ENCODE measurements at places on chromosomes 6 and 20. TPM values are rescaled to one million over a fixed set of nuclear protein-coding genes. Genes with fewer than 3 reads are reported as not detected.

The CLPSL1 gene
- total RNA-seq, result not detected

- no peaks in the 10 kb centered on the region for H3K27me3 ChIP-seq
These were observed 774 bp upstream of the SFT2D1 start for GRCh38 chr6:166343150-166343487.

DNA sequence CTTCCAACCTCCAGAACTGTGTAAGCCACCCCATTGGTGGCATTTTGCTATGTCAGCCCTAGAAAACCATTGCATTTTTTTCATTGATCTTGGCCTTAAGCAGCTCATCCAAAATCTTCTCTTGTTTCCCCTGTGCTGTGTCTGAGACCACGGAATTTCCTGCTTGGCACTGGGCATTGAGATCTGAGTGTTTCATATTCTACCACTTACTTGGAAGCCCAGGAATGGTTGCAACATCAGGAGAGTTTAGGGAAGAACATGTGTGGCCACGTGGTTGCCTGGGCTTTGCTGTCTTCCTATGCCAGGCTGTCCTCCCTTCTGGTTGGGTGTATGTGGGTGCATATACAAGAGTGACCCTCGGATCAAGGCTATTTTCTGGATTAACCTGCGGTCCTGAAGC, 139.3 kb upstream of the PMEPA1 start:
- no peaks in the 10 kb centered on the region for H3K4me1 ChIP-seq
- DNase-seq, result no peak
- no peaks in the 10 kb centered on the region for H3K36me3 ChIP-seq
- H3K27ac ChIP-seq, result no peak overlapping the region
- H3K4me3 ChIP-seq, result no peak overlapping the region

DNA sequence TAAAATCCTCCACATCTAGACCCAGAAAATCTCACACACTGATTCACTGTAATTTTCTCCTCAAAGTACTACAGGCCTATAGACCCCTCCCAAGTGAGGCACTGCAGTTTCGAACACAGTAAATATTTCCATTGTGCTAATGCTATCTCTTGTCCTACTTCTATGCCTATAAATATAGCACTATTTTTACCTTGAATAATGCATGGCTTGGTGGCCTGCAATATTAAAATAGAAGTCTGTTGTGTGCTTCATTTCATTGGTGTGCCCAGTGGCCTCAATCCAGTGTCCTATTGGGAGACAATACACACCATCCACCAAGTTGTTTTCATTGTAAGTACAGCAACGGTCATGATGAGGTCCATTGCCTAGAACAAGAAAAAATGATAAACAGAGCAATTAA, 49.4 kb downstream of the EPM2A start:
- peaks cover 26% of the 10 kb centered on the region for H3K36me3 ChIP-seq
- H3K4me1 ChIP-seq, result peaks cover 19% of the 10 kb centered on the region
- H3K4me3 ChIP-seq, result no peak overlapping the region
- no peaks in the 10 kb centered on the region for H3K27me3 ChIP-seq
- no peak for DNase-seq
- H3K27ac ChIP-seq, result no peak overlapping the region

DNA sequence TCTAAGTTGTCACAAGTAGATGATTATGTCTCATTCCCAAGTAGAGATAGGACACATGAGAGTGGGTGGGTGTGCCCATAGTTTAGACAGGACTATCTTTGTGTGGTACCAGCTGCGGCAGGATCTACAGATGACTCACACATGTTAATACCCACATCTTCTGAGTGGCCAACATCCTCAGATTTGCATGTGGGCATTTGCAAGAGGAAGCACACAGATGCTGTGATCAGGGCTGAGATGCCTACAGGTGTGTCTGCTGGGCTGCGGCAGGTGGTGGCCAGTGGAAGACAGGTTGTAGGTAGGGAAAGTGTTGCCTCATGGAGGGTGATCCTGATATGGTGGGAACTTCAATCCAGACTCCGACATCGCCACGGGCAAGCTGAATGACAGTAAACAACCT, 50.8 kb downstream of the UTRN start:
- H3K36me3 ChIP-seq, result no peaks in the 10 kb centered on the region
- no peak overlapping the region for H3K27ac ChIP-seq
- H3K4me1 ChIP-seq, result peaks cover 77% of the 10 kb centered on the region
- H3K27me3 ChIP-seq, result no peaks in the 10 kb centered on the region
- no peak overlapping the region for H3K4me3 ChIP-seq

The CBFA2T2 gene
- total RNA-seq, result 10.7 TPM

DNA sequence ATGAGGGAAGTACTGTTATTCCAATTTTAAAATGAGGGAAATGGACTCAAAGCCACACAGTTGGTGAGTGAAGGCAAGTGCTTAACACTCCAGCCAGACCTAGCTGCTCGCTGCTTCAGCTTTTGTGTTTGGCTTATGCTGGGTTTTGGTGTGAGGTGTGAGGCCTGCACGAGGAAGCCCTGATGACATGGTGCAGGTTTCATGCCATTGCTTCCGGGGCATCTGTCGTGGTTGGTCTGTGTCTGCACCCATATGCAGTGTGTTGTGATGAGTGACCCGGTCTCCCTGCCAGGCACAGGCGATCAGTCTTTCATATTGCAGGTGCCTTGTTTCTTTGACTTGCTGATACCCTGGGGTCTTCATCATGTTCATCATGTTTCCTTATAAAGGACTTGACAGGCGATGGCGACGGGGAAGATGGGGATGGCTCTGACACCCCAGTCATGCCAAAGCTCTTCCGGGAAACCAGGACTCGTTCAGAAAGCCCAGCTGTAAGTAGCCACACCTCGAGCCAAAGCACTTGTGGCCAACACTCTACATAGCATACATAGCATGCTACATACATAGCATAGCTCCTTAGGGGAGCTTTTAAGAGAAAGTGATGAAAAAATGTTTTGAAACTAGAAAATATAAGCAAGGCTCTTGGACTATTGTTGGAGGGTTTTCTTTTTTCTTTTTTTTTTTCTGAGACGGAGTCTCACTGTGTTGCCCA, 22.3 kb downstream of the DNMT3B start:
- H3K27ac ChIP-seq, result no peak overlapping the region
- H3K4me3 ChIP-seq, result no peak overlapping the region
- H3K36me3 ChIP-seq, result peaks cover 3% of the 10 kb centered on the region
- H3K27me3 ChIP-seq, result no peaks in the 10 kb centered on the region

GRCh38 chr6:127585123-127585522, 8.1 kb downstream of the C6orf58 start:
- no peak overlapping the region for H3K27ac ChIP-seq
- H3K36me3 ChIP-seq, result no peaks in the 10 kb centered on the region
- H3K27me3 ChIP-seq, result no peaks in the 10 kb centered on the region
- H3K4me1 ChIP-seq, result no peaks in the 10 kb centered on the region
- H3K4me3 ChIP-seq, result no peak overlapping the region
- no peak for DNase-seq

- no peak overlapping the region for H3K4me3 ChIP-seq
- H3K27me3 ChIP-seq, result no peaks in the 10 kb centered on the region
- H3K36me3 ChIP-seq, result no peaks in the 10 kb centered on the region
- DNase-seq, result no peak
These were observed 44.0 kb upstream of the ZBTB24 start for GRCh38 chr6:109526905-109527628.

The KCNQ2 gene
- 2.3 TPM for total RNA-seq

The APCDD1L gene
- 0.91 TPM for total RNA-seq

GRCh38 chr6:148761527-148762011, 14.7 kb downstream of the UST start:
- no peaks in the 10 kb centered on the region for H3K27me3 ChIP-seq
- H3K4me3 ChIP-seq, result peak overlapping the region; percentile 47
- H3K27ac ChIP-seq, result peak overlapping the region; percentile 57

DNA sequence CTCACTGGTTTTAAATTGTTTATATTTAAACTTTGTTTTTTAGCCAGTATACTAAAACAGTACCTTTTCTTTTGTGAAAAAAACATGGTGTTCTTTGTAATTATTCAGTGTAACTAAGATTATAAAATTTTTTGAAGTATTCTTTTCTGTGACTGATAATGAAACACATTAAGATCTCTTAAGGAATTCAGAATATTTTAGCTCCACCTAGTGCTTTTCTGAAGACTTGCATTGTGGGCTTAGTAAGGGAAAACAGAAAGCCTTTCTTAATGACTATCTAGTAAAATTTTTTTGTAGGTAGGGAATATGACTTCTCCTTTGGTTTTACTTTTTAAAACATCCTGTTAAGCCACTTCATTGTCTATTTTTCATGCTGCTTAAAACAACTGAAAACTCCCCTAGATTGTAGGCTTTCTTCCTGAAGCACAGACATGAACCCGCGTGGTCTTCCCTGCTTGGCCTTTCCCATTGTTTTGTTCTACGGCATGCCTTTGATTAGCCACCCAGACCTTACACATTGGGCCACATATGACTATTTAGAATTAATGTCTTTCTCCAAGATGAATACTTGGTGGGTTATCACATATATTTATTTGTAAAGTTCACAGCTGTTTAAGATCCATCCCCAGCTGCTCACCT, 72.1 kb downstream of the AFDN start:
- H3K27ac ChIP-seq, result no peak overlapping the region
- DNase-seq, result no peak
- peaks cover 27% of the 10 kb centered on the region for H3K36me3 ChIP-seq
- no peak overlapping the region for H3K4me3 ChIP-seq

DNA sequence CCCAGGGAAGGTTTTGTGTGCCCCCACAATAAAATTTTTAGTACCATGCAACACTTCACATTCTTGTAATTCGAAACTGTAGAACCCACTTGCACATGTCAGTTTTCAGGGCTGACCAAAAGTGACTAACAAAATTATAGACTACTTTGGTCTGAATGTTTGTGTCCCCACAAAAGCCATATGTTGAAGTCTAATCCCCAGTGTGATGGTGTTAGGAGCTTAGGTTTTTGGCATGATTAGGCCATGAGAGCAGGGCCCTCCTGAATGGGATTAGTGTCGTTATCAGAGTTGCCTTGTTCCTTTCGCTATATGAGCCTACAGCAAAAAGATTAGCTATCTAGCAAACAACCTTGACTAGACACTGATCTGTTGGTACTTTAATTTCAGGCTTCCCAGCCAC, 49.0 kb upstream of the TENT5A start:
- no peaks in the 10 kb centered on the region for H3K27me3 ChIP-seq
- H3K4me1 ChIP-seq, result no peaks in the 10 kb centered on the region
- DNase-seq, result no peak

GRCh38 chr20:23928353-23928752, 48.8 kb upstream of the CST5 start:
- H3K36me3 ChIP-seq, result no peaks in the 10 kb centered on the region
- H3K27me3 ChIP-seq, result peaks cover 31% of the 10 kb centered on the region
- no peak overlapping the region for H3K4me3 ChIP-seq
- H3K27ac ChIP-seq, result no peak overlapping the region
- no peaks in the 10 kb centered on the region for H3K4me1 ChIP-seq
- no peak for DNase-seq

DNA sequence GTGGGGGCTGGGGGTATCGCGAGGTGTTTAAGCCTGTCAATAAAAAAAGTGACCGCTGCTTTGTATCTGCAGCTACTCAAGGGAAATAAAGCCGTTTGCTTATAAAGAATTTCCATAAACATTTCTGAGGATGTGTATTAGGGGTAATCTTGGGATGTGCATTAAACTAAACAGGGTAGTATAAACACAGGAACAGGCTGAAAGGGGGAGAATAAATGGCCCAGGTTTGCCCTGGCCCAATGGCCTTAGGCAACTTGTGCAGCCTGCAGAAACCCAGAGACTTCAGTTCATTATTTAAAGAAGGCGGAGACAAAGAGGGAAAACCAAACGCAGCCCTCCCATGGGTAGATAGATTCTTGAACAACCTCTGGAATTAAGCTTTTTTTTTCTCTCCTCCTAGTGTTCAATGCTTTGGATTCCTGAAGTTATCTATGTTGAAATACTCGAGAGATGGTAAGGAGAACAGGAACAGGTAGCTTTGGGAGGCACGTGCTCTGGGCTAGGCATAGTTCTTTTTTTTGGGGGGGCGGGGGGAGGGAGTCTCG, 35.6 kb upstream of the SALL4 start:
- DNase-seq, result no peak
- no peak overlapping the region for H3K4me3 ChIP-seq
- no peaks in the 10 kb centered on the region for H3K36me3 ChIP-seq
- no peak overlapping the region for H3K27ac ChIP-seq
- H3K4me1 ChIP-seq, result no peaks in the 10 kb centered on the region

DNA sequence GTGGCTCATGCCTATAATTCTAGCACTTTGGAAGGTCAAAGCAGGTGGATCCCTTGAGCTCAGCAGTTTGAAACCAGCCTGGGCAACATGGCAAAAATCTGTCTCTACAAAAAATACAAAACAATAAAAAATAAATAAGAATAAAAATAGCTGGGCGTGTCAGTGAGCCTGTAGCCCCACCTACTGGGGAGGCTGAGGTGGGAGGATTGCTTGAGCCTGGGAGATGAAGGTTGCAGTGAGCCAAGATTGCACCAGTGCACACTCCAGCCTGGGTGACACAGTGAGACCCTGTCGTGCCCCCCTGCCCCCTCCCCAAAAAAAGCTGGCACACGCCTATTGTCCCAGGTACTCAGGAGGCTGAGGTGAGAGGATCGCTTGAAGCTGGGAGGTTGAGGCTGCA, 35.1 kb upstream of the SRPK1 start:
- no peaks in the 10 kb centered on the region for H3K4me1 ChIP-seq
- no peak overlapping the region for H3K4me3 ChIP-seq
- no peaks in the 10 kb centered on the region for H3K36me3 ChIP-seq
- DNase-seq, result no peak
- H3K27ac ChIP-seq, result no peak overlapping the region

GRCh38 chr6:34561227-34561530, 5.0 kb upstream of the SPDEF start:
- H3K4me1 ChIP-seq, result peaks cover 13% of the 10 kb centered on the region
- no peak overlapping the region for H3K27ac ChIP-seq
- no peaks in the 10 kb centered on the region for H3K36me3 ChIP-seq

The BPIFA1 gene
- total RNA-seq, result not detected

DNA sequence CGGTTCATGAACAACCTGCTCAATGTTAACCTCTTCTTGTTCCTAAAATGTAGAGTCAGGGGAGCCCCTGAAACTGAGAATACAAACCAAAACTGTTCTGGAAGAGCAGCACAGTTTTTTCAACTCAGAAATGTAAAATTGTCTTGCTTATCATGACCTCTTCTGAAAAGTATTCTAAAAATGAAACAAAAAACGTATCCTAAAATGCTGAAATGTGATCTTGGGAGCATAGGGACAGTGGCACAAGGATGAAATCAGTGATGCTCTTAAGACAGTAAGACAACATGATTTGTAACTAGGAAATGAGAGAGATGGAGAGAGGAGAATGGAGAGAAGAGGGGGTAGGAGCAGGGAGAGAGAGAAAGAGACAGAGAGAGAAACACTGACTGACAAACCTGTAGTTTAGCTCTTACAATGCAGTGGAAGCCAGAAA, 27.5 kb downstream of the NCOA7 start:
- H3K27me3 ChIP-seq, result no peaks in the 10 kb centered on the region
- peak overlapping the region; percentile 73 for H3K27ac ChIP-seq
- H3K4me1 ChIP-seq, result peaks cover 92% of the 10 kb centered on the region
- H3K4me3 ChIP-seq, result peak overlapping the region; percentile 28
- peaks cover 9% of the 10 kb centered on the region for H3K36me3 ChIP-seq

The SLX4IP gene
- total RNA-seq, result 3.1 TPM

The BPIFB1 gene
- total RNA-seq, result not detected

The SEMG1 gene
- not detected for total RNA-seq

Measured in left ventricle myocardium inferior (tissue), 1 donor.